ENCODE measurements at places on chromosomes 16 and 17.
A peak's percentile ranks its signal among the peaks of the same experiment; 100 is the strongest.

GRCh38 chr17:3335876-3336275, 37.7 kb upstream of the OR3A1 start:
- DNase-seq, result no peak

GRCh38 chr17:410543-411401, 58.2 kb upstream of the RPH3AL start:
- no peak for DNase-seq

DNA sequence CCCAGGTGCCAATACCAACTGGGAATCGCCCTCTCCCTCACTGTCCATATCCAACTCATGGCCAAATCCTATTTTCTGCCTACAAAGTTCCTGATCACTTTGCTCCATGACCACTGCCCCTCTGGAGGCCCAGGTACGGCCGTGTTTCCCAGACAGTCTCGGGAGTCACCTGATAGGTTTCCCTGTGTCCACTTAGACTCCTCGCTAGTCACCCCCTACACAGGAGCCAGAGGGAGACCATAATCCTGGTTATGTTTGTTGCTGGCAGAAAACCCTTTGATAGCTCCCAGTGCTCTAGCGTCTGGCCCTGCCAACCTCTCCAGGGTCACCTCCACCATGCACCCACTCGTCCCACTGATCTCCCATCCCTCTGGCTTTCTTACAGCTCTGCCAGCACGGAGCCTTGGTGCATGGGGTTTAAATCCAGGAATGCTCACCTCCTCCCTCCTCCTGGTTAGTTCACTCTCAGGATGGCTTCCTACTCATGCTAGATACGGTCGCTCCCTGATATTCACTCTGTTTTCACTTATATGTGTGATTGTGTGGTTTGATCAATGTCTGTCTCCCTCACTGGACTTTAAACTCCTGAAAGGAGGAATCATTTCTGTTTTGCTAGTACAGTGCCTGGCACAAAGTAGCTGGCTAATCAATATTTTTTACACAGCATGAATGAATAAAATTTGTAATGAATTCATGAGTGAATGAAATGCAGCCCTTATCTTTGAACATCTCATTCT, 7.5 kb upstream of the CALB2 start:
- no peak for DNase-seq

GRCh38 chr16:56589141-56590039, at the start of gene MT3:
MT3 (plus strand) TSS chr16:56589528; CDS start chr16:56589591, 63 bp downstream.
- peak; percentile 12 for DNase-seq

GRCh38 chr16:87543436-87544191, 50.8 kb upstream of the ZCCHC14 start:
- DNase-seq, result no peak

GRCh38 chr16:10923650-10924214, 18.5 kb downstream of the DEXI start:
- DNase-seq, result no peak

GRCh38 chr16:66344533-66345145, 21.9 kb upstream of the CDH5 start:
- DNase-seq, result no peak

GRCh38 chr17:37092701-37093100, 143.9 kb downstream of the AATF start:
- no peak for DNase-seq

GRCh38 chr17:65261682-65262636, 124.8 kb downstream of the RGS9 start:
- no peak for DNase-seq

DNA sequence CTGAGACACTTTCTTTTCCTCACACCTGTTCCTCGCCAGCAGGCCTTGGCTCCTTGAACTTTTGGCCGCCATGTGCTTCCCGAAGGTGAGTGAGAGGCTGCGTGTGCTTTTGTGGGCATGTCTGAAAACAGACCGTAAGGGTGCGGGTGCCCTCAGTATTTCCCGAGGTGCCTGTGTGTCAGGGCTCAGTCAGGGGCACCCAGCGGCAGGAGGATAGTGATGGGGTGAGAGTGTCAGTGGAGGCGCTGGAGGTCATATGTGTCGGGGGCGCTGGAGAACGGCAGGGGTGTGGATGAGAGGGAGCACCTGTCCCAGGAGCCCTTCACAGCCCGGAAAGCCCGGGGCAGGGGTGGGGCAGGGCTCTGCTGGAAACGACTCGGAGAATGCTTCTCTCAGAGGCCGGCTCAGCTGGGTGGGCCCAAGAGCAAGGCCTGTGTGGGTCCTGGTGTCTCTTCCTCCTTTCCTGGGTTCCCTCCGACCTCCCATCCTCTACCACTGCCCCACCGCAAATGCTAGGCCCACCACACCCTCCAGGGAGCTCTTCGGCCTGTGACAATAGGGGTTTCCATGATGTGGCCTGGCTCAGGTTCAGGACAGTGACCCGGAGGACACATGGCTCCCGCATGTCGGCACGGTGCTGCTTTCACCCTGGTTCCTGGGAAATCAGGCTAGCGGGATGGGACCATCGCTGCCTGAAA, 451 bp downstream of the IL32 start:
- DNase-seq, result no peak

DNA sequence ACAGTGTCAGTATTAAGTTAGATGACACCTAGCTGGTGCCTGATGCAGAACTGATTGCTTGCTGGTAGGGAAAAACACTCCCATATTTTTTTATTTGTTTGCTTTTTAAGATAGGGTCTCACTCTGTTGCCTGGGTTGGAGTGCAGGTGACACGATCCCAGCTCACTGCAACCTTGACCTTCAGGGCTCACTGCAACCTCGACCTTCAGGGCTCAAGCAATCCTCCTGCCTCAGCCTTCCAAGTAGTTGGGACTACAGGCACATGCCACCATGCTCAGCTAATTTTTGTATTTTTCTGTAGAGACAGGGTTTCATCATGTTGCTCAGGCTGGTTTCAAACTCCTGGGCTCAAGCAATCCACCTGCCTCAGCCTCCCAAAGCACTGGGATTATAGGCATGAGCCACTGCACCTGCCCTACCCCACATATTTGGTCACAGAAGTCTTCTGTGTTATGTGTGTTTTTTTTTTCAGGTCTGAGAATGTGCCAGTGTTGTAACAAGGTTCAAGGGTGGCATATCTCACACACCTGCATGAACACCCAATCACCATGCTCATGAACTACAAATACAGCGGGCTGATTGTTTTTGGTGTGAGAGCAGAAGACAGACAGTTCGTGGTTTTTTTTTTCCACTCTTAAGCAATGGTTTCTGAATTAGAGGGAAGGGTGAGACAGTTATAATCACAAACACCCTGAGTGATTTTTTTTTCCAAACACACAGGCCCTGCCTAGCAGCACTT, 22.8 kb downstream of the SPAG9 start:
- no peak for DNase-seq

DNA sequence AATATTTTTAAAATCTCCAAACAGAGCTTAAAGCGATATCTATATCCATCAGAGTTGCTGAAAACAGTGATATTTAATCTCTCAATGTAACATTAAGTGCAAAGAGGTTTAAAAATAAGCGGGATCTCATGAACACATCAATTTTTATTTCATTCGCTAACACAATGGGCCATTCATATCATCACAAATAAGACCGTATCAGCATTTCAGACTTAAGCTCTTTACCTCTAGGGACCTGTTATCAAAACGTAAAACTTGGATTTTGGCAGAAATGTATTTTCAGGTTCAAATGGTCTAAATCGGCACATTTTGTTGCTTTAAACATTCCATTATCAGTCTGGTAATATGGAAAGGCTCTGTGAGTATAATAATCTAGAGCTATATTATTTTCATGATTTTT, 77.9 kb downstream of the TOX3 start:
- DNase-seq, result no peak

- no peak for DNase-seq
These were observed 298.1 kb upstream of the N4BP1 start for GRCh38 chr16:48907906-48908634.

DNA sequence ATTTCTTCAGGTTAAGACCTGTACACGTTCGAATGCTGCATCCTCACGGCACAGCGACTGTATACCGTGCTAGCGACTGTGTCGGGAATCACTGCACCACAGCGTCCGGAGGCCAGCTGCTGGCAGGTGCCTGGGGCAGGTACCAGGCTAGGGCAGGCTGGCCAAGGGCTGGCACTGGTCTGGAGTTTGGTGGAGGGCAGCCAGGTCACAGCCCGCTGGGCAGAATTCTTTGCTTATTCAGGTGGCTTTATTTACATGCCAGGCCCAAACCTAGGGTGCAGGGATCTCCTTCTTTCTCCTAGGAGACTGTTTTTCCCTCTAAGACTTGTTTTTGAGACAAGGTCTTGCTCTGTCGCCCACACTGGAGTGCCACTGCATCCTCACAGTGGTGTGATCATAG, 37.9 kb downstream of the COTL1 start:
- DNase-seq, result no peak

GRCh38 chr16:72989579-72990551, 58.1 kb downstream of the ZFHX3 start:
- no peak for DNase-seq

Data from NCI-H526 treated with DMSO at 0.1 percent for 48 hours (cell line).